ENCODE measurements at places on chromosomes 3 and 15.

- no peak for DNase-seq
These were observed 64.1 kb upstream of the KLHL25 start for GRCh38 chr15:85858586-85859375.

GRCh38 chr3:41581700-41582099 lies 380.2 kb downstream of the ULK4 start:
- no peak for DNase-seq

DNA sequence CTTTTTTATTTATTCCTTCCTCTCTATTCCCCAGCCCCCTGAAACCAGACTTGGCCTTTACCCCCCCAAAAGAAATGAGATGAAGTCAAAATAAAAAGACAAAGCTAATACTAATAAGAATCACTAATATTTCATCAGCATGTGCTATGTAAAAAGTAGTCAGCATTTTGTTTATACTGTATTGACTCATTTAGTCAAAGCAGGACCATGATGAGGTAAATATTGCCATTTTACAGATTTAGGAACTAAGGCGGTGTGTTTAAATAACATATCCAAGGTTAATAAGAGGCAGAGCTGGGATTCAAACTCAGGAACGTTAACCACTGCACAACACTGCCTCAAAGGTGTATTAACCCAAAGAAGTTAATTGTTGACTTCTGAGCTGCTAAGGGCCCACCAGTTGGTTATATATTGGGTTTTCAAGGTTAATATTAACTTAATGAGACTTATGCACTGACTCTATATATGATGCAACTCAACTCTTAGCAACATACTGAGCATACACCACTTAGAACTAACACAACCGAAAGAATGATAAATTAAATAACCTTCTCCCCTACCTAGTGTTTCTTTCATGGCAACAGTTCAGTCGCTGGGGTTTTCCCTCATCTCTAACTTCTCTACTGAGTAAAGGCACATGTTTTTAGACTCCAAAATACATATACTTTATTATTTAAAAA lies 34.7 kb downstream of the FOXP1 start:
- DNase-seq = no peak

- DNase-seq = no peak
These were observed 126.5 kb downstream of the SUCNR1 start for GRCh38 chr3:151999936-152000335.

- no peak for DNase-seq
These were observed 37.1 kb downstream of the SEC22C start for GRCh38 chr3:42544492-42545283.

- DNase-seq = no peak
These were observed 11.8 kb downstream of the VILL start for GRCh38 chr3:38002291-38002876.
